HFF-Myc (cell line): ENCODE measurements at places on chromosomes 12 and 14.

DNA sequence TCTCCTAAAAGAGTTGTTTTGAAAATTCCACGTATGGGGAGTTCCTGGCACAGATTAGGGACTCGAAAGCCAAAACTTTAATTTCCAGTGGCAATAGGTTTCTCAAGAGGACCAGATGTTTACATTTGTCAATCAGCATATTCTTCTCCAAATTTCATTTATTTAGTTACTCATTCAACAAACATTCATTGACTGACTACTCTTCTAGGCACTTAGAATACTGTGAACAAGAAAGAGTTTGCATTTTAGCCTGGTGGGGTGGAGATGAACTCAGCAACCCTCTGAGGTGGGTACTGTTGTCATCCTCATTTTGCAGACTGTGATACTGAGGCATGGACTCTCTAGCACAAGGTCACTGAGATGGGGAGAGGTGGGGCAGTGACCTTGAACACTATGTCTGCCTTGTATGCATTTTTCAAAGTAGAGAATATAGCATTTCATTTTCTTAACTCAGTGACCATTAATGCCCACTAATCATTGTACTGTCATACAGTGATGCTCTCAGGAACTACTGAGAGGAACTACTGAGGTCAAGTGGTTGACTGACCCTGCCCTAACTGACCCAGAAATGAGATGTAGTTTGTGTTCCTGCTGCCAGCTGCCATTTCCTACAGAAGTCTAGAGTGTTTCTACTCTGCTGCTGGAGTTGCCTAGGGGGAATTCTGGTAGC is 2.2 kb downstream of the L3HYPDH start:
- DNase-seq = no peak

DNA sequence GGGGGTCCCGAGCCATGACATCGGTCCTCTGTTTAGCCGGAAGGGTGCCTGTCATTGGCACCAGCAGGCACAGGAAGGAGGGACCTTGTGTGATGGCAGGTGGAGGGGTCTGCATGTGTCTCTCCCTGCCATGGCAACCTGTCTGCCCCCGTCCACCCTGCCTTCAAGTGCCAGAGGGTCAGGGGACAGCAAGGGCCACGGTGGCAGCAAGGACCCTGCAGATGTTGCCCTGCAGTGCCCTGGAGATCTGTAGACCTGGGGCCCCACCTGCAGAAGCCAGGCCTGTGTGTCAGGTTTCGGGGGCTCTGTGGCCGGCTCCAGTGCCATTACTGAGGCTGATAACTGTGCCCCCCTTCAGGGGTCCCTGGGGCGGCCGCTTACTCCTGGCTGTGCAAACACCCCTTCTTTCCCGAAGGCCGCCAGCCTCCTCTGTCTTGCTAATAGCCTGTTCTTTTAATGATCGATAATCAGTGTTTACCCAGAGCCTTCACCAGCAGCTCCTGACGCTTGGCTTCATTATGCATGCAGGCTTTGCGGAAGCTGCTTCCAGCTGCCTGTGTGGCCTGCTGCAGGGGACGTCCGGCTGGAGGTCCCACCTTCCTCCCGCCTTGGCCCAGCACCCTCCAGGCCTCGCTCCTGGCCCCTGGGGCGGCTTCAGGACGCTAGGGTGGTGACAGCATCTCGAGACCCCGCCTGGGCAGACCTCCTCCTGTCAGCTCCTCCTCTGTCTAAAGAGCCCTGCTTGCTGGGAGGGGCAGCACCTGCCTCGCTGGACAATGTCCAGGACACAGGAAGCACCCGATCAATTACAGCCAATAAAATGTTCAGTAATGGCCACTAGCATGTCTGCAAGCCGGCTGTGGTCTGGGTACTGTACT is 153.0 kb downstream of the KIF26A start:
- no peak for DNase-seq

DNA sequence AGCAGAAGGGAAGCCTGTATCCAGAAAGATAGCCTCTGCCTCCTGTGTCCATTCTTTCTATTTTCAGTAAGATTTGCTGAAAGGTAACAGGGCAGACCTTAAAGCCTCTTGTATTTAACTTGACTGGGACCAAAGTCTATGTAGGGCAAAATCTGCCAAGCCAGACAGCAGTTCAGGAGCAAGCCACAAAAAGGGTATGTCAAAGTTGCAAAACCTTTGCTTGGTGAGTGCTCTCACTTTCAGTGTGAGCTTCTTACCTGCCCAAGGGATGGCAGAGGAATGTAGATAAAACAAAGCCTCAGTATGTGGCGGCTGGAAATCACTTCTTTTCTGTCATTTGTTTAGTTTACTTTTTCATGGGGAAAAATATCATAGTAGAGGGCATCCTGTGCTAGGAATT is 63.1 kb downstream of the PLEKHG7 start:
- no peak for DNase-seq

DNA sequence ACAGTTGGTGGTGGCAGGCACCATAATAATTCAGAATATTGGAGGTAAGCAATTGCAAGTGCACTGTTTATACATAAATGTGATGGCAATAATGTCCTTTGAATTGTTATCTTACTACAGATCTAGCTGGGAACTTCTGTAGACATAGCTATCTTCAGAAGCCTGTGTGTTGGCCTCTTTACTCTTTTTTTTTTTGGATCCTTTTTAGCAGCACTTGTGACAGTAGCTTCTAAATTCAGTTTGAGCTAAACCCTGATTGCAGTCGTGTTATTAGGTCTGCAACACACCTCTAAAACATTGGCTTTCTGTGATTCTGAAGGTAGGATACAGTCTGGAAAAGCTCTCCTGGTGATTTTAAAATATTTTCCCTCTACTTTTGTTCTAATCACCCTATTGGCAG is 38.5 kb downstream of the SLC38A6 start:
- DNase-seq = no peak

GRCh38 chr12:18391151-18391550 is 129.8 kb downstream of the PIK3C2G start:
- DNase-seq = no peak

- DNase-seq = peak; percentile 39
Measured at GRCh38 chr14:80055667-80056496, 155.4 kb downstream of the DIO2 start.

DNA sequence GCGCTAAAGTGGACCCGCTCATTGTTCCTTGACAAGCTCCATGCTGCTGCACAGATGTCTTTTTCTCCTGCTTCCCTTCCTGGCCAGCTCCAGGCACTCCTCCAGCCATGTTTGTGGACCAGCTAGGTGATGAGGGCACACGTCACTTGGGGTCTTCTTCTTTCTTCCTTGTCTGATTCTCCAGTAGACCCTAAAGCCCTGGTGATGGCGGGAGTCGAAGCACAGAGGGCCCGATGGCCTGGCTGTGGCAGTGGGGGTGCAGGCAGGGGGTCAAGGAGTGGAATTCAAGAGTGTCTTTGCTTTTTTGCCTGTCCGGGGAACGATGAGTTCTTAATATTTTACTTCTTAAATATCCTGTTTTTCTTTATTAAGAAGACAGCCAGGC is 23.0 kb upstream of the AMN start:
- no peak for DNase-seq

DNA sequence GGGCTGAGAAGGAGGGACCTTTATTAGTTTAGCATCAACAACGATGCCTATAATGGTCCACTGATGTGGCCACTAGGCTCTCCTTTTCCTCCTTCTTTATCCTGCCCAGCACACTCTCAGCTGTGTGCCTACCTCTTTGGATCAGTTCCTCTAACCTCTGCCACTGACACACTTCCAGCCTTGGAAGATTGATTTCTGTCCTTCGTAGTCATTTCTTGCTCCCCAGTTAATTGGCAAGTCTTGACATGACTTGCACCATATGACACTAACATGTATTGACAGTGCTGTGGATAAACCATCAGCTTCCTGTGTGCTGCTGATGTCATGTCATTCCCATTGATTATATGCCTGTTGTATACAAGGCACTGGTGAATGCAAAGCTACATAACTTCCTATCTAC is 90.2 kb upstream of the PLEKHG7 start:
- no peak for DNase-seq

DNA sequence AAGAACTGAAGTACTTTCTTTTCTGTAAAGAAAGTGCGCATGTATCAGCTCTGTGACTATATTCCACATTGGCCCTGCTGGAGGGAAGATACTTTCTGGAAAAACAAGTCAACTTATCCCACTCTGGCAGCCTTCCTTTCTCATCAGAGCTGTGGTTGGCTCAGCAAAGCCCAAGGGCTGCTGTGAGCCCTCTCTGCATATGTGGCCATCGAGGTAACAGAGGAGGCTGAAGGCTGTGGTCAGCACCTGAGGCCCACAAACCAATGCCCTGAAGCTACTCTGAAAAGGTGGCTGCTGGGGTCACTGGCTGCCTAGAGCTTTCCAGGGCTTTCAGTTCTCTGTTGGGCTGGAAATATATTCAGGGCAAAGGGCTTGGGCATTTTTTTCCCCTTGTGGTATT is 70.8 kb upstream of the IGF1 start:
- no peak for DNase-seq

GRCh38 chr14:65370801-65371248 is 41.7 kb upstream of the FUT8 start:
- no peak for DNase-seq

DNA sequence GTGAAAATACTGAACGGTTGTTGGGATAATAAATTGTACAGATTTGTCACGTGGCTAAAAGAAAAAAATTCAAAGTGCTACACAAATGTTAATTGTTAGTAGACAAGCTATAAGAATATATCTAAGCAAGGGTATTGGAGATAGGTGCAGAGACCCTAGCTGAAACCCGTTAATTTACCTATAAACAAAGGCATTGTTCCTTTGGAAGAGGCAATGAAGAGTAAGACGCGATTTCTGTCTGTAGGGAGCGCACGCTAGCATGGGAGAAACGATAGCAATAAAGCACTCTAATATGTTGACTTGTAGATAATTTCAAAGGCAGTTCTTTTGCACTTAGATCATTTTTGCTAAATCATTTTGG is 565 bp downstream of the CCDC77 start:
- DNase-seq = no peak

DNA sequence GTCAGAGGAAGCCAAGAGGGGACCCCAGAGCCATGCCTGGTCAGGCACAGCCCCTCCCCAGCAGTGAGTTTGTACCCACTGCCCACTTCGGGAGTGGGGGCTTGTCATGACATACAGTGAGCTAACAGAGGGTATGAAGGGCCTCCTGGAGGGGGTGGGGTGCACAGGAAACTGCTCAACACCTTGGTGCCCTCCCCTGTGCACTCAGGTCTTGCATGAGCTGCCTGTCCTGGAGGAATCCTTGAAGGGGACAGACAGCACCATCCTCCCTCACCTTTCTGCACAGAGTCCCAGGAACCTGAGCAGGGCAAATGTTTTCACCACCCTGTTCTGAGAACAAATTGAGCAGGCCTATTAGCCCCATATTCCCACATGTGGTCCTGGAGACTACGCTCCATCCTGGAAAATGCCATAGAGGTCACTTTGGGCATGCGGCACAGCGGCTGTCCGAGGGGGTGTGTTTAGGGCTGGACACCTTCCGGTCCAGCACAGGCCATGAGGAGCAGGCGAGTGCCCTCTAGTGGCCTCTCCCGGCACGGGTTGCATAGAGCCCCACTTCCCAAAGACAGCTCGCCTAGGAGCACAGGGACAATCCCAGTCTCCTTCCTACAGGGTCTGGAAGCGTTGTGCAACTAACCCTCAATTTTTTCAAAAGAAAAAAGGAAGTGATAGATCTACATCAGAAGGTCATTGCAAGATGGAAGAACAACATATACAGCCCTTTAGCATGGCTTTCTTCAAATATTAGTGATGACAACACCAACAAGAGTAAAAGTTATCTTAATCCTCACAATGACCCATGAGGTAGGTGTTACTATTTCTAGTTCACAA is 31.9 kb upstream of the ZFP36L1 start:
- peak; percentile 58 for DNase-seq

DNA sequence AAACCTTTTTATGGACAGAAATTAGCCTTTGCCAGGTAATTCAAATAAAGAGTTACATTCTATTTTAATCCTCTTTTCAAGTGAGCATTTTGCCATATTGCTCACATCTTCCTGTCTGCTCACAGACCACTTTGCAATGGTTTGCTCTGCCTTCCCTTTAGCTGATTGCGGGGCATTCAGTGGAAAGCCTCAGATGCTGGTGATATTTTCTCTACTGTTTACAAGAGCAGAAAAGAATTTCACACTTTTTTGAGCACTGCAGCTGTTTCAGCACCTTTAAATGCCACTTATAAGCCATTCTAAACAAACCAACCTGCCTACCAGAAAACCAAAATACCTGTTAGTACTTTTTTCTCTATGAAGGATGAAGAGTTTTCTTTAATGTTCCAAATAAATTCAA is 195.7 kb upstream of the LRIG3 start:
- DNase-seq = no peak

- DNase-seq = no peak
Measured at GRCh38 chr12:57381693-57382220, 49.1 kb downstream of the R3HDM2 start.

DNA sequence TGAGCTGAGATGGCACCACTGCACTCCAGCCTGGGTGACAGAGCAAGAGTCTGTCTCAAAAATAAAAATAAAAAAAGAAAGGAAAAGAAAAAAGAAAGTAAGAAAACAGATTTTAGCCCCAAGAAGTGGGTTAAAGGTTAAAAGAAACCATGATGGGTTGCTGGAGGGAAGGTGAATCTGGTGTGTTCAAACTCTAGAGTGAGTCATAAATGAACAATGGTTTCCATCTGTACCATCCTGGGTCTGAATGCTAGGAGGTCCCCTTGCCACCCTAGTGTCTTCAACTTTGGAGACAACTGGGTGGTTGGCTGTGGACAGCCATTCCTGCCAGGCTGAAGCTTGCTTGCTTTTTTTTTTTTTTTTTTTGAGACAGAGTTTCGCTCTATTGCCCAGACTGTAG is 1.6 kb upstream of the RPS26 start:
- no peak for DNase-seq

DNA sequence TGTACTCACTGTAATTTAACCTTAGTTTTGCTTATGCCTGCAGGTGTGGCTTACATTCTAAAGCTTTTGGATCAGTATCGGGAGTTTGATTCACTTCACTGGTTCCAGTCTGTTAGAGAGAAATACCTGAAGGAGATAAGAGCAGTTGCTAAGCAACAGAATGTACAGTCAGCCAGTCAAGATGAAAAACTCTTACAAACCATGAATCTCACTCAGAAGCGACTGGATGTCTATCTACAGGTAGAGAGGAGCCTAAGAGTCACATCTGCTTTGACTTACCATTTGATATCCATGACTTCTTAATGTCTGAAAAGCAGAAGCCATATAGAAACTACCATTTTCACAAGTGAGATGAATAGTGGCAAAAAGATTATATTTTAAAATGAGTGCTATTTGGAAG is 56.5 kb downstream of the WASHC4 start:
- DNase-seq = no peak

- no peak for DNase-seq
Measured at GRCh38 chr12:46261646-46262045, 7.2 kb downstream of the SLC38A1 start.

DNA sequence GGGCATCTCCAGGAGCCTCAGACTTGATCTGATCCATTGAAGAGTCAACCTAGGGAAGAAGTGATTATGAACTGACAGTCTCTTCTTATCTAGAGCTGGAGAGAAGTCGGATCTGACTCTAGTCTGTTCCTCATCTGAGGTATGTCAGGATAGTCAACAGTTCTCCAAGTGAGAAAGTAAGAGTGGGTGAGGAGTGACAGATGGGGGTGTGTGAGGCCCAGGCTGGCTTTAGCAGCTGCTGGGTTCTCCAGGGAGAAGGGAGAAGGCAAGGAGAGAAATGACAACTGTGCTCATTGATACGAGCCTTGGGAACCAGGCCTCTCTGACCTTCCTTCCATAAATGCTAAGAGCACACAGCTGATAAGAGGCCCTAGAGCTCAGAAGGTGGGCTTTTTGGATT is 53.3 kb downstream of the IRAK3 start:
- no peak for DNase-seq

GRCh38 chr14:32737621-32738020 is 201.1 kb upstream of the NPAS3 start:
- no peak for DNase-seq

- DNase-seq = no peak
Measured at GRCh38 chr12:124371366-124371765, 76.5 kb downstream of the RFLNA start.

- DNase-seq = no peak
Measured at GRCh38 chr12:6929466-6930452, 2.0 kb downstream of the ATN1 start.
